Hepatic stellate cell (primary cell): ENCODE measurements at places on chromosomes 4 and X.
A peak's percentile ranks its signal among the peaks of the same experiment; 100 is the strongest.

DNA sequence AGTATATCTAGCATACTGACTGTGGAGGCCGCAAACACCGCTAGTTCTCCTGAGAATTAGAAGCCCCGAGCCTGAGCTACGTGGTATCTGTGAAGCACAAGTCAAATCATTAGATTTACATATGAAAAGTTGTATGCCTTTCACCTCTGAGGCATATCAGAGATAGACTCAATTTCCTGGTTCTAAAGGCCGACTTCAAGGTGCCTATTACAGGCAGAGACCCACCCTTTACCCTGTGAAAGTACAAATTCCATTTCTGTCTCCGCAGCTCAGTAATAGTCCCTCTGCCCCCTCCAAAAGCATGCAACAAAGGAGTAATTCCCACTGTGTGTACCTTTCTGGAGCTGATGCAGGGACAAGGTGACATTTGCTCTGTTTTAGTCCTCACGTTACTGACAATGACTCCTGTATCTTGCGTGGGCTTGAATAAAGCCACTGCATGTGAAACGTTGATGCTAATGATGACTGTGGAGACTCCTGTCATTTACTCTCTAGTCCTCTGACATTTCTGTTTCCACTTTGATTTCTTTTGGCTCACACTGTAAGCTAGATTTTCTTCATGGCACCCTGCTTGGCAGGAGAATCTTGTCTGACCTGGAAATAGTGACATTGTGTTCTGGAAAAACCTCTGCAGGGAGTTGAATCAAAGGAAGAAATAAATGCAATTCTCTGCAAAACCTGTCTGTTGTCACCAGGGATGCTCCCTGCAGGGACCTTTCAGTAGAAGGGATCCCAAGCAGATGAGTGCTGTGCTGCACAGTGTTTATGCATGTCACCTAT lies 273.2 kb upstream of the EMCN start:
- no peak for DNase-seq

GRCh38 chr4:159367781-159368080 lies 264.9 kb downstream of the RAPGEF2 start:
- DNase-seq = no peak

GRCh38 chr4:77347351-77347966 lies 190.5 kb downstream of the CCNG2 start:
- no peak for DNase-seq

GRCh38 chr4:58522765-58523382 lies 1412.7 kb upstream of the IGFBP7 start:
- DNase-seq = no peak

GRCh38 chr4:67909905-67910584 lies 26.2 kb upstream of the TMPRSS11D start:
- DNase-seq = no peak

- DNase-seq = no peak
Observed at GRCh38 chr4:140099983-140100382, 54.0 kb downstream of the MAML3 start.

DNA sequence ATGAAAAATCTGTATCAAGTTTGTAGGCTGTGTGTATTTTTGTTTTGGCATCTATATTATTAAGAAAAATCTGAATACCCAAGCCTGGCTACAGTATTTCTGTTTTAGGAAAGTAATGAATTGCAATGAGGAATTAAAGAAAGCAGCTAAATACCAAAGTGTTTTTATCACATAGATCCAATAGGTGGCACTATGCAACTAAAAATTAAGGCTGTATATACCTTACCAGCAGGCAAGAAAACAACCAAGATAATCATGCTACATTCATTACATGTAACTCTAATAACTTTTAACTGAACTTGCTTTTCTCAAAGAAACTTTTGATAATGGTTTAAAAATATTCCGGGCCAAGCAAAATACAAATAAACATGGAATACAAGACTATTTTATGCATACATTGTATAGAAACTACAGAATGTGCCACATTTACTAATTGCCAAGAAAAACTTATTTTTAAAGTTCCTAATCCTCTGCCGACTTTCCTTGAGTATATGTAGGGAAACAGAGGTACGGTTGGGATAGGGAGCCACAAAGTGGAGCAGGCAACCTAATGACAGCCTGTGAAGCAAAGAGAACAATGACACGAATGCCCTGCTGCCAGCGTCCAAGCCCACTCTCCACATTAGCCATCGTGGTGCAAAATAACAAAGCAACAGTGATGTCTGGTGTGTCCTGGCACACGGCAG lies 63.7 kb downstream of the SEC24D start:
- DNase-seq = no peak

- DNase-seq = no peak
Observed at GRCh38 chrX:11193035-11193469, 81.9 kb downstream of the HCCS start.

DNA sequence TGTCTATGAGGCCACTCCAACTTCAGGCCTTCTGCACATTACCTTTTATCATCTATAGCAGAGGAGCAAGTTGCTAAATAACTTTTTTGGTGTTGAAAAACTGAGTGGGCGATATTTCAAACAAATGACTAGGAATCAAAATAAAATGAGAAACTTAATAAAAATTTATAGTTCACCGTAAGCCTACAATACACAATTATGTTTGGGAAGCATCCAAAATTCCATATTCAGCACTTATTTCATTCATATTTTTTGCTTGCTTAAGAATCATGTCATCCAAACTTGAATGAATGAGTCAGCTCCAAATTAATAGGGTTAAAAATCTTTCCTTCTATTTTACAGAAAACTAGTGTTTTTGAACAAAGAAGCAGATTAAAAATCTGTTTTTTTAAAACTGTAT lies 119.1 kb downstream of the SH3RF1 start:
- DNase-seq = no peak

- DNase-seq = peak; percentile 36
Observed at GRCh38 chrX:17078031-17078720, 131.7 kb downstream of the REPS2 start.

GRCh38 chr4:169275180-169275579 lies 4.4 kb upstream of the SH3RF1 start:
- DNase-seq = no peak

GRCh38 chr4:128244379-128244778 lies 43.2 kb downstream of the PGRMC2 start:
- no peak for DNase-seq

DNA sequence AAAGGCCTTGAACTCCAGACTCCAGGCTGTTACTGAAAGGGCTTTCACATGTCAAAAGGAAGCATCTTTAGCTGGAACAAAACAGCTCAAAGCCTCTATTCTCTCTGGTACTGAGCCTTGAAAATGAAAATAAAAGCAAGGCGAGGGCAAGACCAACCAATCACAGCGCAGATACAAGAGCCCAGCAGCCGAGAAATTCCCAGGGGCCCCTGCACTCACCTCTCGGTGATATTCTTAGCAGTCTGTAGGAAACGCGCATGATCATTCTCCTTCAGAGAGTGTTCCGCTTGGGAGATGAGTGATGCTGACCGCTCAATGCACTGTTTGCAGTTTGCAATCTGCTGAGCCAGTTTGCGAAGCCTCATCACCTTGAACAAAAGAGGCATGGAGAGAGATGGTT lies 138.1 kb downstream of the MID1 start:
- no peak for DNase-seq

DNA sequence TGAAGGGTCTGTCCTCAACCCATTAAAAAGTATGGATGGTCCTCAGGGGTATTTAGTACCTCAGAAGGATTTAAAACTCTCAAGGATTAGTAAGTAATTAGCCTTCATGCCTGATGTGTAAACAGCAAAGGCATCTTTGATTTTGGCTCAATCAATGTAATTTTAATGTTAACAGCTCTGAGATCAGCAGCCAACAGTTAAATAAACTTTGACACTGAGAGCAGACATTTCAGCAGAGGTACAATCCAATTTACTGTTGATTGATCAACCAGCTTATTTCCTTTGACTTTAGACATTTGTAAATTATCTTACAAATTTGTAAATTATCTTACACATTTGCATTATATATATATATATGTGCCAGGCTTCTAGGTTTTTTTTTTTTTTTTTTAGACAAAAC lies 36.9 kb downstream of the STOX2 start:
- DNase-seq = no peak

GRCh38 chrX:40755291-40756249 lies 20.2 kb upstream of the MED14 start:
- peak; percentile 27 for DNase-seq

- DNase-seq = no peak
Observed at GRCh38 chrX:41478381-41478911, 31.3 kb downstream of the NYX start.

DNA sequence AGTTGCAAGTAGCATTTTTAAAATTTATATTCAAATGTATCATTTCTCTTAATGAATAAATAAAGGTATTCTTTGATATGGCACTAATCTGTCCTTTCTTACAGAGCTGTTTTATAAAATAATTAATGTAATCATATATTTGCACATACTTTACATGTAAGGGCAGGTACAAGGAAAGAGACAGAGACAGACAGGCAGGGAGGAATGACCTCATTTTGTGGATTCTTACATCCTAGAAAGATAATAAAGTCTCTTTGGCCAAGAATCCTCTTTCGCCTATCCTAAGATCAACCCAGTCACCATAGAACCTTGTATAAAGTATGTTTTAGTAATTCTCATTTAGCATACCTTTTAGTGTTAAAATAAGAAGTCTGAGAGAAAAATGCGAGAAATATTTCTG lies 98.5 kb upstream of the CTSO start:
- DNase-seq = no peak

DNA sequence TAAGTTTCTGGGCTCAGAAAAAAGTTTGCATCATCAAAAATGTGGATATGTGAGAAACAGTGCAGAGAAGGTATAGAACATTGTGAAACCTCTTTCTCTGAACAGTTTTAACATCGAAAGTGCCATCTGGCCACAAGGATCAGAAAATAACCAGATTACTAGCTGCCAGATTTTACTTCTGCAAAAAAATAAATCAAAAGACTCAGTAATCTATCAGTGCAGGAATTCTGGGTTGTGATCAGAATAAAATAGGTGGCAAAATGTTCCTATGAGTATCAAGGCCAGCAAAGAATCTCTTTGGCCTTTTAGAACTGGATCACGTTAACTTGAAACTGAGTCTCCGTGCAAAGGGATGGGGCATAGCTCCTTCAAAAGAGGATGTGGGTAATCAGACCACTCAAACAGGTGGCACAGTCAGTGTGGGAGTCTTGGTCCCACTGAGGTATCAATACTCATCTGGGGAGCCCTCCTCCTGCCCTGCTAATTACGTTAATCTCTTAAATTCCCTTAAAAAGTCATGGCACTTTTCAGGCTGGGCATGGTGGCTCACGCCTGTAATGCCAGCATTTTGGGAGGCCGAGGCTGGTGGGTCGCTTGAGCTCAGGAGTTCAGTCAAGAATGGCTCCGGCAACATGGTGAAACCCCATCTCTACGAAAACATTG lies 26.7 kb upstream of the RBM47 start:
- DNase-seq = no peak

GRCh38 chr4:47106561-47106960 lies 75.2 kb downstream of the GABRB1 start:
- DNase-seq = peak; percentile 1

GRCh38 chr4:153076861-153077260 lies 127.4 kb upstream of the TRIM2 start:
- DNase-seq = no peak

- no peak for DNase-seq
Observed at GRCh38 chrX:71321731-71322130, 20.2 kb downstream of the ITGB1BP2 start.

DNA sequence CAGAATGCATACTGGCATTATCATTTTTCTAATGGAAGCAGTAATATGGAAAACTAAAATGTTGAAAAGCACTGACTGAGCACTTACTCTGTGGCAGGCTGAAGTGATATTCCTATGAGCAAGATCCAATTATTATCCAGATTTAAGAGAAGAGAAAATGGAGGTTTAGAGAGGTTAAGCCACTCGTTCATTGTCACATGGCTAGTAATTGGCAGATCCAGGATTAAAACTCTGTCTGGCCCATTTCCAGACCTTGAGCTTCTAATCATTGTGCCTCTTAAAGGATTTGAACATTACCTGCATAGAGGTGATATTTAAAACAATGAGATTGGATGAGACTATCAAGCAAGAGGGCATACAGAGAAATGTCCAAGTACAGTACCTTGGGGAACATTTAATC lies 80.6 kb downstream of the MFAP3L start:
- DNase-seq = no peak

DNA sequence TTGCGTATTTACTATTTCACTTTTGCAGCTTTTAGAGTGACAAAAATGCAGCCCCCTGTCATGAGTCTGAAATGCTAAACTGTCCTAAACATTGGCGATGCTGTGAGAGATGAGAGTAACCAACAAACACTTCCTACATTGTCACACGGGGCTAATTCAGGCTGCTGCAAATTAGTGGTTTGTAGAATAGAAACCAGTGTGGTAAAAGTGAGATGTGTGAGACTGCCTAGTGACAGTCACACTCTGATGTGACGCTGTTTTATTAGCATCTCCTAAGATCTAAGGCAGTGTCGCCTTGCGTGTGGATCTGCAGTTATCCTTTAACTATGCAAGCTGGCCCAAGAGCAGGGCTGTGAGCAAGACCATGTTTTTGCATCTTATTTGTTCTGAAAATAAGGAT lies 800.2 kb upstream of the TENM3 start:
- no peak for DNase-seq

DNA sequence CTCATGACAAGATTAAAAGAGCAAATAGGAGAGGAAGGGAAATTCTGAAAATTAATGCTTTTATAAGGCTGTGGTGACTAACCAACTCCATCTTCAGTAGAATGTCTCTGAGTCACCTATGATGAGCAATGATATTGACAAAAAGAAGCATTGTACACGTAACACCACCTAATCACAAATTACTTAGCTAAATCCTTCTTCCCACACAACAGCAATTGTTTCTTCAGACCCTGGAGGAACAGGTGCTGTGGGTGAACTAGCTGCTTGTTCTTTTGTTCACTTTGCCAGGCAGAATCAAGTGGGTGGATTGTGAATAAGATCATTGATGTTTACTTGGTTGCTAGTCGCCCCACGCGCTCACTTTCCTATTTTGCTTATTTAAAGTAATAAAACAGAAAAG lies 315.5 kb downstream of the CAMK2D start:
- no peak for DNase-seq

DNA sequence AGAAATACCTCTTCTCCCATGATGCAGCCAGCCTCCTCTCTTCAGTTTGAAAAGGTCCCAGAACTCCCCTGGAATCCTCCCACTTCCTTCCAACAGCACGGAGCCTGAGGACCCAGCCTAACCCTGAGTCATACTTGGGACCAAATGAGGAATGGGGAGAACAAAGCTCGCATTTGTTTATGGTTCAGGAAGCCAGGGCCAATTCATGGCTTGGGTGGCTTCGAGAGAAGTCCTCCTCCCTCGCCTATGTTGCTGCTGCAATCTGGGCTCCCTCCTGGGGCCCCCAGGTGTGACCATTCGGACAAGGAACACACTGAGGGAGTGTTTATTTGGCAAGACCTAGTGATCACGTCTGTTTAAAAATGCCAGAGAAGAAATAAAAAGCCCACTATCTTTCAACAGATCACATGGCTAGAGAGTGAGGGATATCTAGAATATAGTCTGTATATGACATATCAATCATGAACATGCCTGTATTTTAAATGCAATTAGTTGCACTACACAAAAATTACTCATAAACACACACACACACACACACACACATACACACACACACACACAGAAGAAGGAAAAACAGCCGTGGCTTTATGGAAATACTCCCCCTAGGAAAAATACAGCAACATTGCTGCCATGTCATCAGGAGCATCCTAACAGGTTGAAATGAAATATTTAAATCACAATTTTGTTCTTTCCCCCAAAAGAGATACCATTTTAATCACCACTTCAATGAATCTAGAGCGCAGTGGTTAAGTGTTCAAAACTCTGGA lies 155.7 kb upstream of the MAP3K15 start:
- peak; percentile 41 for DNase-seq
